ENCODE measurements at places on chromosomes 2 and 18. TPM values are rescaled to one million over a fixed set of nuclear protein-coding genes. Genes with fewer than 3 reads are reported as not detected.

The TMEFF2 gene
- total RNA-seq = 46.8 TPM

The IL37 gene
- total RNA-seq = not detected

The TTC32 gene
- total RNA-seq = 16.1 TPM

The FLACC1 gene
- 2.1 TPM for total RNA-seq

The NMS gene
- total RNA-seq = not detected

The CCDC85A gene
- 1.5 TPM for total RNA-seq

The FABP1 gene
- not detected for total RNA-seq

The RAB1A gene
- total RNA-seq = 132 TPM

- no peaks in the 10 kb centered on the region for H3K36me3 ChIP-seq
Observed at GRCh38 chr2:121284463-121285449, at the start of gene TFCP2L1. TSS of gene TFCP2L1 (minus strand) at chr2:121285202. CDS start at chr2:121285109, 93 bp downstream.

GRCh38 chr18:41966943-41967342 lies 11.9 kb downstream of the PIK3C3 start:
- DNase-seq = no peak
- no peak overlapping the region for H3K27ac ChIP-seq
- peaks cover 10% of the 10 kb centered on the region for H3K4me1 ChIP-seq
- H3K4me3 ChIP-seq = no peak overlapping the region
- H3K27me3 ChIP-seq = no peaks in the 10 kb centered on the region

GRCh38 chr2:60972889-60973656 lies 44.4 kb upstream of the PEX13 start:
- H3K27ac ChIP-seq = no peak overlapping the region
- no peaks in the 10 kb centered on the region for H3K36me3 ChIP-seq
- DNase-seq = no peak
- no peak overlapping the region for H3K4me3 ChIP-seq

- no peaks in the 10 kb centered on the region for H3K36me3 ChIP-seq
- no peak overlapping the region for H3K4me3 ChIP-seq
- DNase-seq = no peak
- no peak overlapping the region for H3K27ac ChIP-seq
- H3K4me1 ChIP-seq = peaks cover 15% of the 10 kb centered on the region
Observed at GRCh38 chr2:18625563-18625962, 36.2 kb upstream of the NT5C1B start.

GRCh38 chr2:119011162-119011909 lies 69.3 kb downstream of the MARCO start:
- H3K4me3 ChIP-seq = no peak overlapping the region
- peak; percentile 84 for DNase-seq
- no peaks in the 10 kb centered on the region for H3K36me3 ChIP-seq
- H3K27ac ChIP-seq = no peak overlapping the region
- H3K4me1 ChIP-seq = peaks cover 2% of the 10 kb centered on the region

DNA sequence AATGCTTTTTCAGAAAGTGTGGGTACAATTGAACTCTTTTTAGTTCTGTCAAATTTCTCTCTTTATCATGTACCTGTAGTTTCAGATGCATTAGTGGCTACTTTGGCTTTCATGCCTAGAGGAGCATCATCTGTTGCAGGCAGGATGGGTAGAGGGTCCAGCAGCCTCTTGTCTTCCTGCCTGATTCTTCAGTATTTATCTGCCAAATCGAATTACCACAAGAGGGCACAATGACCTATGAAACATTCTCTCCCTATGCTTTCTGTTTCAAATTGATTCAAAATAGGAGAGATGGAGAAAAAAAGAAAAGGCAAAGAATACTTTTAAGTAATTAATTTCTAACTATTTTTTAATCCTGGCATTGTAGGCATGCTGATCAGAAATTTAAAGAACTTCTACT lies 477.2 kb downstream of the TRIB2 start:
- H3K4me3 ChIP-seq = no peak overlapping the region
- no peaks in the 10 kb centered on the region for H3K4me1 ChIP-seq
- no peak for DNase-seq
- no peak overlapping the region for H3K27ac ChIP-seq
- H3K27me3 ChIP-seq = peaks cover 16% of the 10 kb centered on the region

- H3K4me1 ChIP-seq = no peaks in the 10 kb centered on the region
- peaks cover 62% of the 10 kb centered on the region for H3K27me3 ChIP-seq
- H3K36me3 ChIP-seq = no peaks in the 10 kb centered on the region
- no peak overlapping the region for H3K4me3 ChIP-seq
- no peak for DNase-seq
Observed at GRCh38 chr2:120448961-120449810, 103.2 kb downstream of the INHBB start.

GRCh38 chr2:133768256-133768655 lies 200.0 kb upstream of the NCKAP5 start:
- H3K4me1 ChIP-seq = peaks cover 17% of the 10 kb centered on the region
- no peak overlapping the region for H3K4me3 ChIP-seq
- no peak for DNase-seq
- no peak overlapping the region for H3K27ac ChIP-seq
- H3K36me3 ChIP-seq = no peaks in the 10 kb centered on the region

DNA sequence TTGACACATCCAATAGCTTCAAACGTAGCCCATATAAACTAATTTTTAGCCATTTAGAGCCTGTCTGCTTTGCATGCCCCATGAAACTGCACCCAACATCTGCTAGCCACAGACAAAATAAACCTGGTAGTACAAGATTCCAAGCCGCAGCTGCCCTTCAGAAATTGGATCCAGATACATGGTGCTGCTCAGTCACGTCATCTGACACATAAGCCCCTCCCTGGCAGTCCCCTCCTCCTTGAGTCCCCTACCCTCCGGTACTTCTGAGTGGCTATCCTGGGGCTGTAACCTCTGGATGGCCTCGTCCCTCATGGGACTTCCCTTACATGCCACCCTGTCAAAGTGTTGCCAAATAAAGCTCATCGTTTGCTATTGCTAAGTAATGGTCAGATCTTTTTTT lies 33.8 kb downstream of the PROC start:
- no peak overlapping the region for H3K27ac ChIP-seq
- peaks cover 12% of the 10 kb centered on the region for H3K36me3 ChIP-seq
- H3K4me1 ChIP-seq = peaks cover 24% of the 10 kb centered on the region
- peak; percentile 46 for DNase-seq

GRCh38 chr2:213317929-213318328 lies 33.7 kb downstream of the SPAG16 start:
- no peak for DNase-seq
- H3K4me1 ChIP-seq = peaks cover 24% of the 10 kb centered on the region
- no peak overlapping the region for H3K4me3 ChIP-seq
- no peak overlapping the region for H3K27ac ChIP-seq
- H3K27me3 ChIP-seq = no peaks in the 10 kb centered on the region

DNA sequence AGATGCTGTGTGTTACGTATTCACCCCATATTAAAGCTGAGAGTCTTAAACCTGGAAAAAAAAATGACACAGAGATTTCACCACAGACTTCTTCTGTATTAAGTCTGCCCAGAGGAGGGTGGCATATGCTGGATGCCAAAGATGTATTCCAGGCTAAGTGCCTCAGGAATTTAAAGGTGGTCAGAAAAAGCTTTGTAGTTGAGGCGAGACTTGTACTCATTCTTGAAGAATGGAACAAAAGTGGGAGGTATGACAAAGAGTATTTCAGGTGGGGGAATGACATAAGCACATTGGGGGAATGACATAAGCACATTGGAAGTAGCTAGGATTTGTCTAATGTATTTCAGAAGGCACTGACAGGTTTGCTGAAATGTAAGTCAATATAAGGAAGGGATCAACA lies 98.6 kb downstream of the BABAM2 start:
- peaks cover 17% of the 10 kb centered on the region for H3K4me1 ChIP-seq
- no peak overlapping the region for H3K4me3 ChIP-seq
- peaks cover 10% of the 10 kb centered on the region for H3K36me3 ChIP-seq
- DNase-seq = no peak
- H3K27me3 ChIP-seq = no peaks in the 10 kb centered on the region

DNA sequence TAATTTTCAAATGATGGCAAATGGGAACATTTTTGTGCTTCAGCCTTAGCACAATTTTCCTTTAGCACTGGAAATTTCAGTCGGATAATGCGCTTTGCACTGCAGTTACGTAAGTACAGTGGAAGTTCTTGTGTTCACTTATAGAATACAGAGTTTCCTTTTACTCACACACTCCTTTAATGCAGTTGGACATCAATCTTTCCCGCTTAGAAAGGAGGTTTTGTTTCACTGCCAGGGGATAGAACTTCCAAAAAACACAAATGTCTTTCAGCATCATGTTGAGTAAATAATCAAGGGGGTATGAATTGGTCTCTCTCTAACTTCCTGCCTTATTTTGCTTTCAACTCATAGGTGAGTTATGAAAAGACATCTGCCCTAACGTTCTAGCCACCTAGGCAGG lies 63.2 kb downstream of the TGFA start:
- no peaks in the 10 kb centered on the region for H3K4me1 ChIP-seq
- no peaks in the 10 kb centered on the region for H3K36me3 ChIP-seq
- no peak for DNase-seq
- no peak overlapping the region for H3K27ac ChIP-seq
- no peak overlapping the region for H3K4me3 ChIP-seq

DNA sequence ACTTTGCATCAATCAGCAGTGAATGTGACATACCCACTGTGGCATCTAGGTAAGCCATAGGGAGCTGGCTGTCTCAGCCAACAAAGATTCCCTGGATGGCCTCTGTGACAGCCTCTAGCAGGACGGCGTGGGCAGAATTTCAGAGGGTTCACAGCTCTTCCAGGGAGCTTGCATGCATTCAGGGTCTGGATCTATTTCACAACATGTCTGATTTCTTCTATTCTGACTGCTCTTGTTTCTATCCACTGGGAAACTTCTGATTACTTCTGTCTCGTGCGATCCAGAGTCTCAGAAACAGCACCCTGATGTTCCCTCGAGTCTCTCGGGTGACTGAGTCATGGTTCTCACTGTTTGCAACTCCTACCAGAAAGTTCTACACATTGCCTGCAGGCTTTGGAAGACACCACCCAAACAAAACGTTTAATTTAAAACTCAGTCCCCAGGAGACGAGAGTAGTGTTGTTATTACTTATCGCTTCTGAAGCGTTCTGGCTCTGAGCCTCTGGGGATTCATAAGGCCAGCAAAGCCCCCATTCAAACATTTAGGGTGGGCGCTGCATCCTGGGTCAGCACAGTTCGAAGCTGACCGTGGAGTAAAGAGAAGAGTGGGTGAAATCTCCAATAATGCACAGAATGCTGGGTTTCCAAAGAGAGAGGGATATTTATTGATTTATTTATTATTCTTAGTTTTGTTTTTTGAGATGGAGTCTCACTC lies 41.9 kb upstream of the ODC1 start:
- no peak overlapping the region for H3K4me3 ChIP-seq
- DNase-seq = peak; percentile 25
- H3K4me1 ChIP-seq = peaks cover 9% of the 10 kb centered on the region

DNA sequence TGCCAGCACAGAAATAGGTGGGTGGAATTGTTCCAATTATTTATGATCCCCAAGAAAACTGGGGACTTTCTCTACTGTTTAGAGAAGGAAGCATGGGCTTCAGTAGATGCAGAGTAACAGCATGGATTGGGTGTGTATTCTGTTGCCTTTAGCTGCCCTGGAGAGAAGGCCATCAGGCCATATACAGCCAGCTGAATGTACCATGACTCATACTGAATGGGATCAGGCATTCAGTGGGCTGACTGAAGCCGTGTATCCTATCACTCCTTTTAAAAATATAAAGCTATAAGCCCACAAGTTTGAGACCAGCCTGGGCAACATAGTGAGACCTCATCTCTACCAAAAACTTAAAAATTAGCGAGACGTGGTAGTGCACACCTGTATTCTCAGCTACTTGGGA lies 16.7 kb upstream of the PLEKHM3 start:
- no peak for DNase-seq
- H3K27me3 ChIP-seq = peaks cover 2% of the 10 kb centered on the region
- H3K36me3 ChIP-seq = no peaks in the 10 kb centered on the region
- H3K4me1 ChIP-seq = peaks cover 4% of the 10 kb centered on the region
- H3K27ac ChIP-seq = no peak overlapping the region

GRCh38 chr2:68448671-68449653 lies 18.1 kb downstream of the FBXO48 start:
- H3K4me3 ChIP-seq = no peak overlapping the region
- H3K27ac ChIP-seq = no peak overlapping the region
- H3K36me3 ChIP-seq = no peaks in the 10 kb centered on the region
- DNase-seq = no peak

- no peaks in the 10 kb centered on the region for H3K36me3 ChIP-seq
- no peak for DNase-seq
- H3K27ac ChIP-seq = no peak overlapping the region
- no peaks in the 10 kb centered on the region for H3K27me3 ChIP-seq
- H3K4me3 ChIP-seq = no peak overlapping the region
- H3K4me1 ChIP-seq = no peaks in the 10 kb centered on the region
Observed at GRCh38 chr2:2164326-2164917, 166.7 kb downstream of the MYT1L start.

DNA sequence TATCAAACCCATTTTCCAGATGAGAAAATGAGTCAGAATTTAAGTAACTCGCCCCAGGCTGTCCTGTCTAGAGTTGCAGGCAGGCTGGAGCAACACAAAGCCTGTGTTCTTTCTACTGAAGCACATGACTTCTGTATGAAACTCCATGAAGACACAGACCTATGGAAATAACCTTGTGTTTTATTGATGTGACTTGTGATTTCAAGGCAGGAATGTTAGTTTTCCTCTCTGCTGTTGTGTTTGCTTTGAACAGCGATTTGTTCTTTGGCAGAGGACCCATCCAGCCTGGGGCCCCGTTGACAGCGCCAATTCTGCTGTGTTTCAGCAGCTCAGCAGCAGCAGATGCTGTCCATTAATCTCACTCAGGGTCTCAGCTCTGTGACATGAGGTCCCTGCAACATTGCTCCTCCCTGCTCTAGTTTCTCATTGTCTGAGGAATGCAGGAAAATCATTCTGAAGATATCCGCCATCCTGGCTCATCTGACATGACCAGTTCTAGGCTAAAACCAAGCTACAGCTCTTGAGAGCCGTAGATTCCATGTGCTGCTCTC lies 344.3 kb upstream of the RAB12 start:
- DNase-seq = no peak
- H3K36me3 ChIP-seq = peaks cover 23% of the 10 kb centered on the region
- H3K27ac ChIP-seq = no peak overlapping the region
- H3K4me1 ChIP-seq = no peaks in the 10 kb centered on the region
- no peak overlapping the region for H3K4me3 ChIP-seq

DNA sequence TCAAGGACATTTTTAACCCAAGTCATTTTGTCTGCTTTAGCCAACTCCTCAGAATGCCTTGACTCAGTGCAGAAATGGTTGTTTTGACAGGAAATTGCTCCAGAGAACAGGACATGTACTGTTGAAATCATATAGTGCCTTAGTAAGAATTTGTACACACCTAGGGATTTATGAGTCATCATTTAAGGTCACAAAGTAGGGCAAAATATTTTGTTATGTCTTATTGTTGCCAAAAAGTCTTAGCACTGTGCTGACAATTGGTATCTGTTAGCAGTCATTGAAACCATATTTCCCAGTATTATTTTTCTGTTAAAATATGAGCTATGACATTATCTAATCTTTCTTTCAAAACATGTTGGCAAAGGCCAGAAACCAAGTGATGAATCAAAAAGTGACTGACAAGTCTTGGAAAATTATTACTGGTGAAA lies 104.5 kb downstream of the OSBPL6 start:
- peak overlapping the region; percentile 40 for H3K27ac ChIP-seq
- peaks cover 10% of the 10 kb centered on the region for H3K4me1 ChIP-seq
- no peaks in the 10 kb centered on the region for H3K27me3 ChIP-seq
- H3K36me3 ChIP-seq = no peaks in the 10 kb centered on the region
- H3K4me3 ChIP-seq = no peak overlapping the region

- H3K4me3 ChIP-seq = no peak within 1 kb of the TSS
- DNase-seq = peak; percentile 82
- no peaks in the 10 kb centered on the region for H3K36me3 ChIP-seq
- no peaks in the 10 kb centered on the region for H3K4me1 ChIP-seq
- H3K27ac ChIP-seq = no peak within 1 kb of the TSS
Observed at GRCh38 chr2:232870018-232870765, at the start of gene SNORC. TSS of gene SNORC (plus strand) at chr2:232870264. CDS start at chr2:232870342, 78 bp downstream.

Measured in osteocyte (in vitro differentiated cells).